ENCODE measurements at places on chromosomes 6 and 20. TPM values are rescaled to one million over a fixed set of nuclear protein-coding genes. Genes with fewer than 3 reads are reported as not detected.

- no peaks in the 10 kb centered on the region for H3K36me3 ChIP-seq
- H3K4me1 ChIP-seq = no peaks in the 10 kb centered on the region
- H3K27me3 ChIP-seq = peaks cover 17% of the 10 kb centered on the region
- H3K27ac ChIP-seq = no peak overlapping the region
Observed at GRCh38 chr6:139114746-139115145, 20.1 kb upstream of the HECA start.

- H3K27me3 ChIP-seq = no peaks in the 10 kb centered on the region
- H3K4me1 ChIP-seq = no peaks in the 10 kb centered on the region
- H3K36me3 ChIP-seq = no peaks in the 10 kb centered on the region
- no peak overlapping the region for H3K4me3 ChIP-seq
- no peak for DNase-seq
Observed at GRCh38 chr6:169407325-169407724, 153.7 kb upstream of the THBS2 start.

LY86 gene
- total RNA-seq = not detected

DNA sequence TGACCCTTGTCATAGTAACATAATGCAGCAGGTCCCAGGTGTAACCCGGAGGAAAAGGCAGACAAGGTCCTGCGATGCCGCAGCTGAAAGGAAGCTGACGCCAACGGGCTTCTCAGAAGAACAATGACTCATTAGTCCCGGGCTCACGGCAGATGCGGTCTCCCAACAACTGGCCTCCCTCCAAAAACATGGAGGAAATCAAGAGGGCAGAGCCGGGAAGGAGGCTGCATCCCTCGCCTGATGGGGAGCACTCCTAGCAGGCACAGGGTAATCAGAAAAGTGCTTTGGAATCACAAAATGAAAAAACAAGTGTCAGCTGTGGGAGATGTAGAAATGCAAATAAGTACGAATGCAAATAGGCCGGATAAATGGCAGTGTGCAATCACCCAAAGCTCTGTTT lies 165.2 kb upstream of the AGPAT4 start:
- H3K36me3 ChIP-seq = no peaks in the 10 kb centered on the region
- H3K4me1 ChIP-seq = peaks cover 2% of the 10 kb centered on the region
- no peak overlapping the region for H3K4me3 ChIP-seq
- H3K27ac ChIP-seq = no peak overlapping the region
- peak; percentile 85 for DNase-seq

SLC24A3 gene
- not detected for total RNA-seq

DNA sequence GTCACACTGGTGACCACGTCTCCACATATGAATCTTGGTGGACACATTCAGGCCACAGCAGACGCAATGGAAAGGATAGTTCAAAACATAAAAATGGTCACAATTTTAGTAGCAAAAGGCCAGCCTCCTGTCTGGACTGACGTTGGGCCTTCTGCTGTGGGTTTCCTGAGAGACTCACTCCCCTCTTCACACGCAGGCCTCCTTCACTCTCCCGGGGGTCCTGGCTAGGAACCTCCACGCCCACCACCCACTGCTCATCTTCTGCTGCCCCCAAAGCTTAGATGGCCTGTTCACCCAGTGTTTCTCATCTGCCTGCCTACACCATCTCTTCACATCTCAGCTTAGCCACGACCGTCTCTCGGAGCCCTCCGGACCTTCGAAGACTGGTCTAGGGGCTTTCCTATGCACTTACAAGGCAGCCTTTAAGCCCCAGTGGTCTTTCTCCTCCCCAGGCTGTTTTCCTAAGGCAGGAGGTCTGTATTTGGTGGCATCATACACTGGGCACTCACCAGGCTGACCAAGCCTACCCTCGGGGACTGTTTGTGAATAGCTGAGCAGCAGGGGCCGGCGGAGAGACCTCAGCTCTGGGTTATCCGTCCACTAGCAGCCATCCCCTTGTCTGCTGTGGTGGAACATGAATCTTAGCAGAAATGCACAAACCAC lies 46.6 kb upstream of the AFDN start:
- no peaks in the 10 kb centered on the region for H3K27me3 ChIP-seq
- H3K4me1 ChIP-seq = no peaks in the 10 kb centered on the region

PRPH2 gene
- total RNA-seq = 0.48 TPM

DNA sequence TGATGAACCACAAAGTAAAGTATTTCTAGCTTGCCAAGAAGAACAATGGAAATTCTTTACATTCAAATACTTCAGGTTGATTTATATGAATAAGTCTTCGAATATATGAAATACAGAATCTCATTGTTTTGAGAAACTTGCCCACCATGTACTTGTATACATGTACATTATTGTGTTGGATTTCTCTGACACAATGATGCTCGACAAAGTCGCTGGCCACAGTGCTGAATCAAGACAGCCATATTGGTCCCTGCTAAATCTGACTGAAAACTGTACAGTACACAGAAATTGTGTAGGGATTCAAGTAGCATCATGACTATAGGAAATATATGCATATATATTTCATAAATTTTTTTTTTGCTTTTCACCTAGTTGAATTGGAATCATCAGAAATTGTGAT lies 13.1 kb upstream of the LIN28B start:
- peak; percentile 31 for DNase-seq
- H3K4me1 ChIP-seq = peaks cover 4% of the 10 kb centered on the region
- no peak overlapping the region for H3K27ac ChIP-seq
- H3K36me3 ChIP-seq = no peaks in the 10 kb centered on the region

SLC17A3 gene
- not detected for total RNA-seq

DNA sequence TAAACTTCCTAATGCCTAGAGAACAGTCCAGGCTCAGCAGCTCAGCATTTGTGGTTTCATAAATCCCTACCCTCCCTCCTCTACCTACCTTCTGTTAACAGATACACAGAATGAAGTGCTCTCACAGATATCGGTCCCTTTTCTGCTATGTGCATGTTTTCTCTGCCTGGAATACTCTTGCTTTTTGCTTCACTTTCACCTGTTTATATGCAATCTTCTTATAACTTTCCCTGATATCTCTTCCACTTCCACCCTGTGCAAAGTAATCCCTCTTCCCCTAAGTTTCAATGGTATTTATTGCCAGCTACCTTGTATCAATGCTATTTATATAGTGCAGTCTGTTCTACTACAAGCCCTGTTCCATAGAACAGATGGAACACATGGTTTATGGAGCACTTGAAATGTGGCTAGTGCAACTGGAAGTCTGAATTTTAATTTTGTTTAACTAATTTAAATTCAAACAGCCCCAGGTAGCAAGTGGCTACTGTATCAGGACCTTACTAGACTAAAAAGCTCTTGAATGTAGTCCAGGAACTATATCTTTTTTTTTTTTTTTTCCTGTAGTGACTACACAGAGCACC lies 3.1 kb upstream of the TAB2 start:
- H3K4me3 ChIP-seq = no peak overlapping the region
- DNase-seq = no peak
- H3K36me3 ChIP-seq = no peaks in the 10 kb centered on the region

- peaks cover 33% of the 10 kb centered on the region for H3K4me1 ChIP-seq
- H3K36me3 ChIP-seq = no peaks in the 10 kb centered on the region
- DNase-seq = peak; percentile 32
- no peaks in the 10 kb centered on the region for H3K27me3 ChIP-seq
- peak overlapping the region; percentile 20 for H3K27ac ChIP-seq
- no peak overlapping the region for H3K4me3 ChIP-seq
Observed at GRCh38 chr20:46400828-46401477, 5.5 kb downstream of the ELMO2 start.

PIM1 gene
- total RNA-seq = 11.3 TPM

- H3K4me3 ChIP-seq = no peak overlapping the region
- no peak overlapping the region for H3K27ac ChIP-seq
- H3K4me1 ChIP-seq = no peaks in the 10 kb centered on the region
Observed at GRCh38 chr6:62298745-62299392, 12.8 kb upstream of the KHDRBS2 start.

DNA sequence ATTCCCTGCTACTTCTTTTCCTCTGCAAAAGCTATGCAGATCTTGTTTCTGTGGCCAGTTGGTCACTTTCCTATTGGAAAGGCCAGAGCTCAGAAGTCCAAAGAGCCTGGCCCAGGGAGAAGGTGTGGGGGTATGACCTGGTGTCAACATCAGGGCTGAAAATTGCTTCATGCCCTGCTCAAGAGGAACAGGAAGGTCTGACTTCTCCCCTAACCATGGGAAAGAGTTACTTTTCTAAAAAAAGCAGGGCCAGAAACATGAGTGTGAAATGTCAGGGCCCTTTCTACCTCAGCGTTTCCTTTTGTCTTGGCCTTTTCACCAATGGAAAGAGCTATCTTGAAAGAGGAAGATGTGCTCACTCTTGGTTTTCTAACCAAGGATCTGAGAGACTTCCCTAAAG lies 117.4 kb downstream of the MAFB start:
- no peaks in the 10 kb centered on the region for H3K27me3 ChIP-seq
- H3K4me1 ChIP-seq = no peaks in the 10 kb centered on the region
- H3K4me3 ChIP-seq = no peak overlapping the region
- H3K36me3 ChIP-seq = no peaks in the 10 kb centered on the region

GRCh38 chr6:139028658-139029469 lies at the start of gene ABRACL:
TSS of gene ABRACL (plus strand) at chr6:139028745. CDS start at chr6:139034161, 5,416 bp downstream.
- peak within 1 kb of the TSS; percentile 94 for H3K4me3 ChIP-seq
- peaks cover 3% of the 10 kb centered on the region for H3K36me3 ChIP-seq
- peak; percentile 70 for DNase-seq
- H3K4me1 ChIP-seq = peaks cover 19% of the 10 kb centered on the region

DNA sequence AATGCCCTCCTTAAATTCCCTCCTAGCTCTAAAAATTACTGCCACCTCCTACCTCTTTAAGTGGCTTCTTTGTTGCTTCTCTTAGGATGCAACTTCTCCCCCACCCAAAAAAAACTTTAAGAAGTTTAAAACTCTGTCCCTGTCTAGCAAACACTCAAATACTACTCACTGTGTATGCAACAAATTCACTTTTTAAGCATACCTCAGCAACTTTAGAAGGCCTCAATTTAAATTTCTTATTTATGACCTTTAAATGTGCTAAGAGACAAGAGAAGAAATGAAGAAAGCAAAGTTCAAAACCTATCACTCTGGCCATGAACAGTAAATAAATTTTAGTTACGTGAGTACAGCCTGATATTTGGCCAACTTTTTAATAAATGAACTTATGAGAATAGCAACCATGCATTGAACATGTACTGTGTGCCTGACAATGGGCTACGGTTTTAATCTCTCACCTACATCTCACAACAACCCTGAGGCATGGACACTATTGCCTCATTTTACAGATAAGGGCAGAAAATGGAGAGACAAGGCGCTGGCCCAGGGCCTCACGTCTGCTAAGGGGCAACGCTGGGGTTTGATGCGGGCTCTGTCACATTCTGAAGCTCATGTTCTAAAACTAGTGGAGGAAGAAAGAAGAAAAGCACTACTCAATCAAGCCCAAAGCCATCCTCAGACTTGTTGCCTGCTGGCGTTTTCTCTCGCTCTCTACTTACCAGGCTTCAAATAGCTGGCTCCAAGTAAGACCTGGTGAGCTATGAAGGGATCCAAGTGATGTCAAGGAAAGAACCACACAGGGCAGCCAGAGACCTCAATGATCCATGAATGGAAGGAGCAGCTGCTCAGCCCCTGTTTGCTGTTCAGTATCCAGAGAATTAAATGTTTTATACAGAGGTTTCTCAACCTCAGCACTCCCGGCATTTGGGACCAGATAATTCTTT lies 99.8 kb downstream of the TBC1D7 start:
- H3K4me1 ChIP-seq = peaks cover 12% of the 10 kb centered on the region
- DNase-seq = no peak
- no peaks in the 10 kb centered on the region for H3K27me3 ChIP-seq
- no peak overlapping the region for H3K4me3 ChIP-seq
- no peaks in the 10 kb centered on the region for H3K36me3 ChIP-seq

SLC22A2 gene
- not detected for total RNA-seq

DNA sequence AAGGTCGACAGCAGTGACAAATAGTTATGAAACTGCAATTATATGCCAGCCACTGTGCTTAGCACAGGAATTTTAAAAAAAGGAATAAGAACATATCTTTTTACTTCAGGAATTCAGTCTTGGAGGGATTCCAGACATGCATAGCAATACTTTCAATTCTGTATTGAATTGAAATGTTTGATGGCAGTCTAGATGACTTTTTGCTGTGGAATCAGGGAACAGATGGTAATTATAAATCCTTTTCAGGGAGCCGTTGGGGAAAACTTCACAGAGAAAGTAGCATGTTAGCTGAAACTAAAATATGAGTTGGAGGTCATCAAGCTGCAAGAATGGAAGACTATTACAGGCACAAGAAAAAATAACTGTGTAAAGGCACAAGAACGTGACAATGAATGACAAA lies 74.8 kb downstream of the IMPG1 start:
- no peaks in the 10 kb centered on the region for H3K27me3 ChIP-seq
- H3K4me3 ChIP-seq = no peak overlapping the region
- H3K27ac ChIP-seq = no peak overlapping the region
- no peaks in the 10 kb centered on the region for H3K36me3 ChIP-seq
- no peaks in the 10 kb centered on the region for H3K4me1 ChIP-seq
- DNase-seq = no peak

- peaks cover 7% of the 10 kb centered on the region for H3K4me1 ChIP-seq
- peak; percentile 10 for DNase-seq
- no peak overlapping the region for H3K4me3 ChIP-seq
- peak overlapping the region; percentile 42 for H3K27ac ChIP-seq
- H3K36me3 ChIP-seq = no peaks in the 10 kb centered on the region
Observed at GRCh38 chr20:3981132-3981452, 34.3 kb downstream of the RNF24 start.

DNA sequence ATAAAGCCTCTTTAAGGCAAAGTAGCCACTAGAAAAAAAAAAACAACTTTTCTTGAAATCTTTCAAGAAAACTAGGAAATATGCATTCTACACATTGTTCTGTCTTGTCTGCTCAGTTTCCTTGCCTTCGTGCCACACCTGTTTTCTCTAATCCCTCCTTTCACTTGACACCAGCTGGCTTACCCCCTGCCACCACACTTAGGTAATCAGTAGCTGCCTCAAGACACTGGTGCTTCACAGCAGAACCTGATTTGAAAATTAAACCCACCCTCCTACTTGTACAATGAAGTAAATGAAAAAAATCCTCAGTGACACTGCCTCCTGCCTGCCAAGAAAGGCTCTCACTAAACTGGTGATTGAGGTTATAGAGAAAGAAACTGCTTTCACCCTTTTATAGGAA lies 45.8 kb upstream of the SCML4 start:
- no peak overlapping the region for H3K27ac ChIP-seq
- DNase-seq = no peak
- H3K36me3 ChIP-seq = peaks cover 2% of the 10 kb centered on the region
- no peaks in the 10 kb centered on the region for H3K27me3 ChIP-seq
- no peaks in the 10 kb centered on the region for H3K4me1 ChIP-seq

DNA sequence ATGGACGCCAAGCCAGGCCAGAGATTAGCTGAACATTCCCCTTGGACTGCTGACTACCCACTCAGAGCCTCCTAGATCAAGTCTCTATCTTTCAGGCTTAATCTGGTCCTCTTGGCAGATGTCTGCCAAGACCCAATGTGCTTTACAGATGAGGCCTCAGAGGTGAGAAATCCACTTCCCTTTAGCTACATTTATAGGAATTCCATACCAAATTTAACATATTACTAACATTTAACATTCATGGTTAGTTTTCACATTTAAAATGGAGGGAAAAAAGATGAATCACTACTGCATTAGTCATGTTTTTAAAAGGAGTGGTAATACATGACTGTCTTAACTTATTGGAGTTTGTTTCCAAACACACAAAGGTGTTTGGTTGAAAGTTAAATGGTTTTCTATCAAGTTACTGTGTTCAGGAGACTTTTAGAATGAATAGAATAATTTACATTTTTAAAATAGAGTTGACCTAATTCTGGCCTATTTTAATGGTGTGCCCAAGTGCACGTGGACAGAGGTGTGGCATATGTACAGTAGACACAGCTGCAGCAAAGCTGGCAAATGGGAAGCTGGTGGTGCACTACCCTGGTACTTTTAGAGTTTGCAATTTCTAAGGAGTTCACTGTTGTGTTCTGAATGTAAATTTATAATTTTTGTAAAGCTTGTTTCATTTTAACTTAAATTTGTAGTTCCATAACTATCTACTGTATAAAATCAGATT lies 41.9 kb upstream of the CALHM6 start:
- no peaks in the 10 kb centered on the region for H3K4me1 ChIP-seq
- no peaks in the 10 kb centered on the region for H3K36me3 ChIP-seq
- DNase-seq = no peak
- H3K4me3 ChIP-seq = no peak overlapping the region
